Renal cortical epithelial cell (primary cell): ENCODE measurements at places on chromosomes 4 and X.

GRCh38 chrX:31921236-31921635 is 849.4 kb upstream of the FTHL17 start:
- no peak for DNase-seq

GRCh38 chr4:101993842-101994775 is 203.6 kb downstream of the BANK1 start:
- no peak for DNase-seq

DNA sequence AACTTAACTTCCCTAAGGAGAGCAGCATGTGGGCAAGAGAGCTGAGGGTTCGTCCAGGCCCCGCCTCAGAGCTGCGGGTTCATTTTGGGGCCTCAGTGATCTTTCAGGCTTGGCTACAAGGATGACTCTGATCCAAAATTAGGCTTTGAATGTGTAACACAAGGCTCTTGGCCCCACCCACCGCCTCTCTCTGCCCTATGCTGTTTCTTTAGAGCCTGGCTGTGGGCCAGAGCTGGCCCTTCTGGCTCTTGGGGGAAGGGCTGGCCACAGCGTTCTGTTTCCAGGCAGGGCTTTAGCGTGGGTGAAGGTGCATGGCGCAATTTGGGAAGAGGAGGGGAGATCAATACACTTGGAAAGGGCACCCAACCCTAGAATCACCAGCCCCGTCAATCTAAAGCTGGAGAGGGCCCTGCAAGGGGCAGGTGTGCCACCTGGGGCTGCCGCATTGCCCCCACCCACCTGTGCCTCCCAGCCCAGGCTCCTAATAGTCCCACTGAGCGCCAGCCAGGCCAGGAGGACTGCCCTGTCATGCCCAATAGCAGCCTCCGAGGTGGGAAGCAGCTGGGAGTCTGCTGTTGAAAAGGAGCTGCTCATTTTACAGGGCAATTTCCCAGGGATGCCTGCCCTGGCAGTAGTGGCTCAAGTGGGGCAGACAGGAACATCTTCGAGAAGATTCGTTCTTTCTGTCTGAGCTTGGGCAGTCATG is 84.5 kb upstream of the MAML3 start:
- no peak for DNase-seq

DNA sequence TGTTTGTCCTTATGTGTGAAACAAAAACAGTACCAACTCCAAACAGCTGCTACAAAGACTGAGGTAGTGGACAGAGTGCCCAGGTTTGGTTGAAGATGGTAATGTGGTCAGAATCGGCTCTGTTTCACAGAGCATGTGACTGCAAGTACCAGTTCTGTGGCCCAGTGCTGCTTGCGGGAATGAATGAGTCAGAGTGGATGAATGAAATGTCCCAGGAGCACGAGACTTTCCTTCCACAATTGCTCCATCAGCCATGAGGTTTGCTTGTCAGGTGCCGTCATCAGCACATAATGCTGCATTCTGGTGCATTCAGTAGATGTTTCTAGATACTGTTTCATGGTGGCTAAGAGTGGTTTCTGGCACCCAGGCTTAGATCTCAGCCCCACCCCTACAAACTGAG is 84.2 kb downstream of the GPR143 start:
- DNase-seq: peak; percentile 88

- DNase-seq: no peak
Measured at GRCh38 chrX:15441464-15441863, 51.7 kb downstream of the PIR start.

DNA sequence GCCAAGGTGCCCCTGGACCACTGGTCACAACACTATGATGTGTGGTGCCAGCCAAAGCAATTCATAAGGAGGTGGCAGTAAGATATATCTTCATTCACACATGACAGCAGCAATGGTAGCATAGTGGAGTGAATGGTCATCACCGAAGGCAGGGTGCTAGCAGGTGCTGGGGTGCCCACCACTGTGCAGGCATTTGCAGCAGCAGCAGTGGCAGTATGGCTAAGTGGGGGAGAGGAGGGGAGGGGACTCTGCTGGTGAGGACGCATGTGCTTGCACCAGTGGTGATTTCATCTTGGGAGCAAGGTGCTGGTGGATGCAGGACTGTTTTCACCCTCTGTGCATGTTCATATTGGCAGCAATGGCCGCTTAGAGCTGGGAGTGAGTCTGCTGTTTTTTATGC is 419.1 kb upstream of the KLHL4 start:
- DNase-seq: no peak

DNA sequence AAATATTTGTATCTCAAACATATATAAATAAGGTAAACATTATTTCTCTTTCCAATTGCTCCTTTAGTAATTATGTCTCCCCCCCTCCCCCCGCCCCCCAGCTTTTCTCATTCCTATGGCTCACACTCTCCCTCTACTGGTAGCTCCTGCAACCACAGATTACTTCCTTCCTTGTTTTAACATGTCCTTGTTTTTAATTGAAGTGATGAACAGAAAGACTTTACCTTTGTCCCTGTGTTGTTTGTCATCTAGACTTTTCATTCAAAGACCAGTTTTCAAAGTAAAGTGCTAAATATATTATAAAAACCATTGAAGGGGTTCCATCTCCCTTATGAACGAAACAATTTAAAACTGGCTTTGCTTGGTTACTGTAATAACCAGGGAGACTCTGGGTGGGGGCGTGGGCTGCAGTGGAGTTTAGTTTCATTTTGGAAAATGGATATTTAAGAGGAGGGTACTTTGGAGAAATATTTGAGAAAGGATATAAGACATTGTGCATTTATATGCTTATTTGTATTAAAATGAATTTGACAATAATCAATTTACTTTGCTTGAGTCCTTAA is 352.9 kb downstream of the RAPGEF2 start:
- DNase-seq: peak; percentile 60

GRCh38 chr4:2787230-2788100 is 5.4 kb upstream of the SH3BP2 start:
- DNase-seq: no peak

DNA sequence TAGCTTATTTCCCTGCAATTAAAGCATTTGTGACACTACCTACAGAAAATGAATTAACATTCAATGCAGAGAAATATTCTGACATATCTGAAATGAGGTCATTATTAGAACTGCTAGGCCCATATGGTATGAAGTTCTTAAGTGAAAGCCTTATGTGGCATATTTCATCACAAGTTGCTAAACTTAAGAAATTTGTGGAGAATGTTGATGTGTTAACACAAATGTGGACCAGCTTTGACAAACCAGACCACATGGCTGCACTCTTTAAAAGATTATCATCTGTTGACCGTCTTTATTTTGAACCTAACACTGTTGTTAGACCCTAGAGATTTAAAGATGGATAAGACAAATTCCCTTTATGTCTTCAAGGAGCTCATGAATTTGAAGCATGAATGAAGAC is 1024.1 kb downstream of the RPA4 start:
- DNase-seq: no peak

DNA sequence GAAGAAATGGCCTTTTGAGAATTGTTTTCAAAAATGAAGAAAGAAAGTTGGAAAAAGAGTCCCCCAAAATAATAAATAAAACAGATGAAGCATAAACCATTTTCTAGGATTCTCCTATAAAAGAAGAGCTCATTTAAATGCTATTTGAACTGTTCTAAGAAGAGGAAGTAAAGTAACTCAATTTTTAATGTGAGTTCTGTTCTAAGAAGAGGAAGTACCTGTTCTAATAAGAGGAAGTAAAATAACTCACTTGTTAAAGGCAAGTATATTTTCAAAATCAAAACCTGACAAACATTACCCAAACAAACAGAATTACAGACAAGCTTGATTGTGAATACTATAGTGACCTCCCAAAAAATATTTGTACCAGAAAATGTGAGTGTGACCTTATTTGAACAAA is 1326.3 kb downstream of the C4orf33 start:
- DNase-seq: no peak

- no peak for DNase-seq
Measured at GRCh38 chrX:17414839-17415238, 39.8 kb downstream of the NHS start.

DNA sequence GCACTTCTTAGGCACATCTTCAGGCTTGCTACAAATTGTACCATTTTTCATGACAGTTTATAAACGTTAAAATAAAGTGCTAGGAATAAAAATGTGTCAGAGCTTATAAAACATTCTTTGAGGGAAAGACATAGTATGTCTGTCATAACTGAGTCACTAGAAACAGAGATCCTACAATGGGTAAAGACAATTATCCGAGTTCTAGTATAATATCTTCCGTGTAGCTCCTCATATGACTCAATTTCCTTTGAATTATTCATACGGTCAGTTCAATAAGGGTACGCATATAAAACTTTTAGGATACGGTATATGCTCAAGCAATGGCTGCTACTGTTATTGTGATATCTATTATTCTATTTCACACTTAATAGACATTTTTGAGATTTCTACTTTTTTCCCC is 349.1 kb downstream of the PCDH10 start:
- DNase-seq: no peak

- no peak for DNase-seq
Measured at GRCh38 chr4:657834-658667, 16.0 kb downstream of the ATP5ME start.

- no peak for DNase-seq
Measured at GRCh38 chr4:164512124-164512523, 241.8 kb upstream of the SMIM31 start.

GRCh38 chr4:183636923-183637322 is 22.1 kb downstream of the RWDD4 start:
- DNase-seq: no peak

DNA sequence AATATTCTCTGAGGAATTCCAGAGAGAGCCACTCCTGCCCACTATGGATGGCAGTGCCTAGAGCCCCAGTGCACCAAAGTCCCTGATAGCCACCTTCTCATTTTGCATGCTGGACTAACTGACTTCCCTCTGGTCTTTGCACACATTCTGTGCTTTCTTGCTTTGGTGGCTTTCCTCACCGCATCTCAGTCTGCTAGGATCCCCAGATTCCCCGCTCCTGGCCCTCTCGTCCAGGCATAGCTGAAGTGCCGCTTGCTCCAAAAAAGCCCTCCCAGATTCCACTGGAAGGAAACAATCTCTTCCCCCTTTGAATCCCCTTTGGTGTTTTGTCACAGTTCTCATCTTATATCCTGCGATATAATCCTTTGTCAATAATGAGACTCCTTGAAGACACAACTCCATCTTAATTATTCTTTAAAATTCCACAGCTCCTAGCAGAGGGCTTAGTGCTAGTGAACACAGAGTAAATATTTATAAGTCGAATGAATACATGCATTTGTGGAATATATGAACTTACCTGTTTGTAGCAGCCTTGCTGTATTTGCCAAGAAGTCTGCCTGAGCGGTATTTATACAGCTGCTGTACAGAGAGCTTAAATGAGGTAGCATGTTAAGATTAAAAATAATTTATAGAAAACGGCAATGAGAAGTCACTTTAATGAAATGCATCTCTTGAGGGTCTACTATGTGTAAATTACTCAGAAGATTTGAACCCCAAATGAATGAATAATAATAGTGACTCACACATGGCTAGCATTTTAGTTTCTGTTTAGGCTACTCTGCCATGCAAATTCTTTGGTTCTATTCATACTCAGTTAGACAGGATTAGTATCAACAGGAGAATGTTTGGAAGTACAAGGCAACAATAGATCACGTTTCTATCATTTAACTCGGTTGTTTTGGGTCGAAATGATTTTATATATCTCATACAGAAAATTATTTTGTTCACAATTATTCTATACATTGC is 421.9 kb upstream of the TENM3 start:
- DNase-seq: peak; percentile 2

GRCh38 chr4:17709763-17710068 is 71.7 kb downstream of the FAM184B start:
- no peak for DNase-seq

GRCh38 chrX:51148848-51149247 is 183.8 kb upstream of the NUDT10 start:
- no peak for DNase-seq

GRCh38 chr4:26619784-26620183 is 35.9 kb downstream of the TBC1D19 start:
- peak; percentile 82 for DNase-seq

GRCh38 chr4:74501579-74501978 is 56.6 kb downstream of the AREG start:
- peak; percentile 70 for DNase-seq

DNA sequence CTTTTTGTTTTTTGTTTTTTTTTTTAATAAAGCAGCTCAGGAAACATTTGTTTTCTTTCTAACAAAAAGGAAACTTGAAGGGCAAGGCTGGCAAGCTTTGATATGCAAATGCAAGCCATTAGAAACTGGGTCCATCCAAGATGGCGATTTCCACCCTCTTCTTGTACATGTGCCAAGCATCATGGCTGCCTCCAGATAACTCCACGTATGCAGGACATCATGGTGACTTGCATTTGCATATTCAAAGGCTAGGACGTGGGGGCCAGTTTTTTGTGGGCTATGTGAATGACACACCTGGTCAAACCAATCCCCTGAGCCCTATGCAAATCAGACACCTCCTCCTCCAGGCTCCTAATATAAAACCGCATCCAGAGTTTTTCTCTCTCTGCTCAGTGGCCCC is 692.6 kb downstream of the FAM133A start:
- DNase-seq: no peak

GRCh38 chrX:70509078-70509477 is 64.4 kb downstream of the DLG3 start:
- DNase-seq: no peak

DNA sequence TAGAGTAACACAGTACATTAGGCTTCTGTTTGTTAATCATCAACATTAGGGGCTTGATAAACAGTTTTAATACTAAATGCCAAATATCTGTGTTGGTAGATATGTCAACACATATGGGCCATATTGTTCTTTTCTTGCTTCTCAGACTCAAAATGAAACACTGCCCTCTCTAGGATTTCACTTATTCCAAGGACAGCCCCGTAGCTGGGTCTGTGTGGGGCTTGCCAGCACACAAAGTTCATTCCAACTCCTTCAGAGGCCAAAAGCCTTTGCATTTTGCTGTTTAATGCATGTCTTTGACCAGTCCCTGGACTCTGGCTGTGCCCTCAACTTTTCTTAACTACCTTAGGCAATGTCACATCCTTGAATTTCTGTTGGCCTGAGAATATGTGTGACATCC is 102.0 kb upstream of the ZNF827 start:
- DNase-seq: no peak

DNA sequence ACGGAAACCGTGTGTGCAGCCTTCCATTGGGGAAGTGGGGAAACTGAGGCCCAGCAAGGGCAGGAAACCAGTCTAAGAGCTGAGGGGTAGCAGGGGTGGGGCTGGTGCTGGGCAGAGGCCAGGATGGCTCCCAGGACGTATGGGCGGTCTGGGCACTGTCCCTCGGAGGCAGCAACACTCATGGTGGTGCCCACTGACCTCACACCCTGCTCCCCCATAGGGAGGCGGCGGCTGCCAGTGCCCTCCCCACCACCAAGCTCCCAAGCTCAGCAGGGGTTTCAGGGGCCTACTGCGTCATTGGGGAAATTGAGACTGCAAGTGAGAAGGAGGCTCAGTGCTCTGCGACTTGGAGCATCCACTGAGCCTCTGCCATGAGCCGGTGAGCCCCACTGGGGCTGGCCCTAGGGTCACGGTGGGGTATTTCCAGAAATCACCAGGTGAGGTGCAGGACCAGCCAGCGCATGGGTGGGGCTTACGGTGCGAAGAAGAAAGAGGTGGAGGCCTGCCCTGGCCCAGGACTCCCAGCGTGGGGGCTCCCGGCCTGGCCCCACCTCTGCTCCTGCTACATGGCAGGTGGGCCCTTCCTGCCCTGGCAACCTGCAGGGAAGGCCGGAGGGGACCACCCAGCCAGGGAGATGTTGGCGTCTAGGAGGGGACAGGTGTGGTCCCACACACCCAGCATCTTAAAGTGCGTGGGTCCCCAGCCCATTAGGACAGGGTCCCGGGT is 915 bp downstream of the MSANTD1 start:
- no peak for DNase-seq

- no peak for DNase-seq
Measured at GRCh38 chr4:10079912-10080588, 36.5 kb downstream of the WDR1 start.

- no peak for DNase-seq
Measured at GRCh38 chrX:47059142-47059874, 18.9 kb upstream of the RGN start.
